ENCODE measurements at places on chromosomes 5 and 9.

DNA sequence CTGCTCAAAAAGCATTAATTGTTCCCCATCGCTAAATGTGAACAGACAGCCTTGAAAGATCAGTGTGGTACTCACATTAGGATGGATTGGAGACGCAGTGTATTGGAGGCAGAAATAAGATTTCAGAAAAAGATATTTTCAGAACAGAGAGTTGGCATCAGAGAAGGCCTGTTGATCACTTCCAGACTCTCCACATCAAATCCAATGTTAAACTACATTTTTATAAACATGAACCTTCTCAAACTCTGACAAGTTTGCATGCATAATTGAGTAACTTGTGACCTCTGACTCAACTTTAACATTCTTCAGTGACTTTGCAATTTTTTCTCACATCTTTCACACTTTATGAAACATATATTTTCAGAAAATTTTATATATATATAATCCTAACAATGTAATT, 919.6 kb upstream of the SEMA6A start:
- no peak for DNase-seq

GRCh38 chr9:10172476-10172875, 440.3 kb downstream of the PTPRD start:
- DNase-seq: no peak

DNA sequence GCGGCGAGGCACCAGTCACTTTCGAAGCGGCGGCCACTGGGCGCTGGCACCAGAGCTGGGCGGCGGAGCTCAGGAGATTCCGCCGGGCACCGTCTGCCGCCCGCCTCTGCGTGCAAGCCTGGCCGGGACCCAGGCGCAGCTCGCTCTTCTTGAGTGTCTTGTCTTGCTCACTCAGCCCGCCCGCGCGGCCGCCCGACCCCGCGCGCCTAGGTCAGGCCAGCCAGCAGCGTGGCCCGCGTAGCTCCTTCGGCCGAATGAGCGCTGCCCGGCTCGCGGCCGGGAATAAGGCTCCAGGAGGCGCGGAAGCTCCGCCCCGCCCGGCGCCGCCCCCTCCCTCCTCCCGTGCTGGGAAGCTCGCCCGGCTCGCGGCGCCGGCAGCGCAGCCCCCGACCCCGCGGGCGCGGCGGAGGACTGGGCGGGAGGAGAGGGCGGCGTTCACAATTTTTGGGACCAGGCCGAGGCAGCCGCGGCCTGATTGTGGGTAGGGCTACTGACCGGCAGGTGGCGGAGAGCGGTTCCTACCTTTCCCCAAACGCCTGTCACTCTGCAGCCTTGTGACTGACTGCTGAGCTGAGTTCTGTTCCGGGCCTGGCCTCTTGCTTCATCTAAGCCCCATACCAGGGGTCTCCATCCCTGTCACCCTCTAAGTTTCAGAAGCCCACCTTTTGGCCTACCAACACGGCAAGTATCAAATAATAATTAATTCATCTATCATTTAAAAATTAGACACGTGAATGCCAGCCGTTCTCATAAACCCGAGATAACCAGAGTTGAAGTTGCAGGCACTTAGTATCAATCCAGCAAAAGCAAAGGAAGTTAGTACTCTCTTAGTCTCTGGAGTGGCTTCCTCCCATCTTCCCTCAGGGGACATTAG, at the start of gene HBEGF:
TSS of gene HBEGF (minus strand) at position 256 of the 874 bp plus-strand sequence. CDS start 275 bp downstream, outside the sequence.
- peak; percentile 89 for DNase-seq

DNA sequence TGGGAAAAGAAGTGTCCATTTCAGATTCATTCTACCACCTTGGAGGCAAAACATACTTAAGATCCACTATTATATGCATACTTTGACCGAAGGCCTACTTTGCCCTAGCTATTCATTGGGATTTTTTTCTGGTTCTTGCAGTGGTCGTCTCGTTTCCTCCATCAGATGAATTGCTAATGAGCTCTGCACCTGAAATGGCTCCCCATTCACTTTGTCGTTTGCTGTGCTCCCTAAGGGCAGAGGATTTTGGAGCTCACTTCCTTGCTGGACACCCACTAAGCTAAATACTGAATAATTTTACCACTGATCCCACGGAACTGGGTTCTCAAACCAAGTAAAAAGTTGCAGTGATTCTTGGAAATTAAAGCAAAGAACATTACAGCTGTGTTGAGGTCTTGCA, 1.9 kb downstream of the KDM3B start:
- DNase-seq: no peak

GRCh38 chr9:35862328-35862727, 7.9 kb downstream of the OR13J1 start:
- DNase-seq: no peak

- DNase-seq: no peak
Measured at GRCh38 chr9:125829743-125830142, 82.6 kb downstream of the PBX3 start.

GRCh38 chr5:153552886-153553285, 62.4 kb downstream of the GRIA1 start:
- no peak for DNase-seq

DNA sequence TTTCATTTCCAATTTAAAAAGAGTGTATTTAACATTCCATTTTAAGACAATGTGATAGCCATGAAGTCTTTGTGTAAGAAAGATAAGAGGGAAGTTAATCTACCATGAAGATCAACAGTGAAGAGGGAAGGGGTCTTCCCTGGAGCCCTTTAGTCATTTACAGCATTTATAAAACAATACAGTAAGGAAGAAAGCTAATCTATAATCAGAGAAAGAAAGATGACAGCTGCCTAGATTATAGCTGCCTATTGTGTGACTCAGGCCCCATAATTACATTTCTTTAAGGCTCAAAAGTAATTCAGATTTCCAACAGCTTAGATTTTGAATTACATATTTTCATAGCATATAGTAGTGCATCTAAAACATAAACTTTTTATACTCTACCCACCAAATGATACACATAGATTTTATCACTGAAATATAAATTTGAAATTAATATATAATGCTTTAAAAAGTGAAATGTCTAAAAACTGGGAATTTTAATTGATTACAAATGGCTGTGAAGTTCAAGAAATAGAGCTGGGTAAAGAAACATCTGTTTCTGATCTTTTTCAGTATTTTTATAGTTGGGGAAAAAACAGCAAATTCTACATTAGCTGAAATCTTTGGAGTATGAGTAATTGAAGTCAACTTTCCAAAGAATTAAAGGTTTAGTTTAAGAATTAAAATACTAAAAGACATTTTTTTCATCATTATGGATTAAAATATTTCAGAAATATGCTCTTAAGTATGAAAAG, 89.6 kb downstream of the RIC1 start:
- no peak for DNase-seq

DNA sequence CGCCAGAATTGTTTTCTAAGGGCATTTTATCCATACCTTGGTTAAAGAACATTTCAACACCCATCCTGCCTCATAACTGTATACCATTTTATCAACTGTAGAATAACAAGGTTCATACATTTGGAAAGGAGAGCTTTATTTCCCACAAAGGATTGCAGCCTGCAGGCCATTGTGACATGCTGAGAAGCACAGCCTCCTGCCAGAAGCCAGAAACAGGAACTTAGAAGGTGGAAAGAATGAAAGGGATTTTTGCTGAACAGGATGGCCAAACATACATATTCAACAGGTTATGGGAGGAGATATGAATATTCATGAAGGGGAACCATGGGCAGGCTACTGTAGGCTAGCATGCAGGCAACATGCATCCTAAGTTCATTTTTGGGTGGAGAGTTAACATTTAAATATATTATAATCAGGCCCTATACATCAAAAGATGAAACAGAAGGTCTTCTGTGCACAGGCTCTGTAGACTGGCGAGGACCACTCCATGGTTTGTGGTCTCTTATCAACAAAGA, 59.9 kb upstream of the DIRAS2 start:
- no peak for DNase-seq

GRCh38 chr5:170701334-170701733, 82.2 kb upstream of the GABRP start:
- DNase-seq: no peak

DNA sequence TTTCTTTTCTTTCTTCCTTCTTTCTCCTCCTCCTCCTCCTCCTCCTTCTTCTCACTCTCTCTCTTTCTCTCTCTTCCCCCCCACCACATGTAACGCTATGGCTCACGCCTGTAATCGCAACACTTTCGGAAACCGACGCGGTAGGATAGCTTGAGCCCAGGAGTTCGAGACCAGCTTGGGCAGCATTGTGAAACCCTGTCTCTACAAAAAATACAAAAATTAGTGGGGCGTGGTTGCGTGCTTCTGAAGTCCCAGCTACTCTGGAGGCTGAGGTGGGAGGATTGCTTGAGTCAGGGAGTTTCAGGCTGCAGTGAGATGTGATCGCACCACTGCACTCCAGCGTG, 736 bp upstream of the GLDC start:
- DNase-seq: no peak

DNA sequence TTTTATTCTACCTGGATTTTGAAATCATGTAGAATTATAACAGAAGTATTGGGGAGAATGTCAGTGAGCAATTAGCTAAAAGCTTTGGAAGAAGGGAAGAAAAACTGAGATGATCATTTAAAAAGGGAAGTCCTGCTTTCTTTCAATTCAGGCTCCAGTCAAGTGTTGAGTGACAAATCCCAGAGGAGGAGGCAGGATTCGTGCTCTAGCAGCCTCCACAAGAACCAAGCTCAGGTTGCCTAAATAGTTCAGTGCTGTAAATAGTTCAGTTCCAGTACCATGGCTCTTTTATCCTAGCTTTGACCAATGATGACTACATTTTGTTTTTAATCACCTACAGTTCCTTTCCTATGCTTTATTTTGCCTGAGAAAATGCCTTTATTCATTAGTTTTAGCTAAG, 204.9 kb upstream of the NREP start:
- DNase-seq: no peak

- no peak for DNase-seq
Measured at GRCh38 chr5:112440031-112440430, 21.0 kb upstream of the EPB41L4A start.

DNA sequence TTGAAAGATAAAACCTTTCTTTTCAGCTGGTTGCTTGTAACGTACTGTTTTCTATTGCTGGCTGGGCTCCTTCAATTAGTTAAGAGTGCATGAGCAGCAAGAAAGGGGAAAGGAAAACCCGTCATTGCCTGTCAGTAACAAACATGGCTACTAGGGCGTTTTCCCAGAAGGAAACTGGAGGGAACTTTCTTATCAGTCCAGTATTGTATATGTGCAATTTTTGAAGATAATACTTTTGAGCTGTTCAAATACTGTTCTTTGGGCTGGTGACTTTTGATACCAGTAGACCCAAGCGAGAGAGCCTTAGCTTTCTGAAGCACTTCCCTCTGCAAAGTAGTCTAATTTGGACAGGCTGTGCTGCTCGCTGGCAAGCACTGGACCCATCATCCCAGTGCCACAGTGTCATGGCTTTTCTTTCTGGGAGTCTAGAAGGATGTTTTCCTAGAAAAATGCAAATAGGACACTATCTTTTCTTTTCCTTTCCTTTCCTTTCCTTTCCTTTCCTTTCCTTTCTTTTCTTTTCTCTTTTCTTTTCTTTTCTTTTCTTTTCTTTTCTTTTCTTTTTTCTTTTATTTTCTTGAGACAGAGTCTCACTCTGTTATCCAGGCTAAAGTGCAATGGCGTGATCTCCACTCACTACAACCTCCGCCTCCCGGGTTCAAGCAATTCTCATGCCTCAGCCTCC, 149.9 kb upstream of the SMIM23 start:
- DNase-seq: no peak

DNA sequence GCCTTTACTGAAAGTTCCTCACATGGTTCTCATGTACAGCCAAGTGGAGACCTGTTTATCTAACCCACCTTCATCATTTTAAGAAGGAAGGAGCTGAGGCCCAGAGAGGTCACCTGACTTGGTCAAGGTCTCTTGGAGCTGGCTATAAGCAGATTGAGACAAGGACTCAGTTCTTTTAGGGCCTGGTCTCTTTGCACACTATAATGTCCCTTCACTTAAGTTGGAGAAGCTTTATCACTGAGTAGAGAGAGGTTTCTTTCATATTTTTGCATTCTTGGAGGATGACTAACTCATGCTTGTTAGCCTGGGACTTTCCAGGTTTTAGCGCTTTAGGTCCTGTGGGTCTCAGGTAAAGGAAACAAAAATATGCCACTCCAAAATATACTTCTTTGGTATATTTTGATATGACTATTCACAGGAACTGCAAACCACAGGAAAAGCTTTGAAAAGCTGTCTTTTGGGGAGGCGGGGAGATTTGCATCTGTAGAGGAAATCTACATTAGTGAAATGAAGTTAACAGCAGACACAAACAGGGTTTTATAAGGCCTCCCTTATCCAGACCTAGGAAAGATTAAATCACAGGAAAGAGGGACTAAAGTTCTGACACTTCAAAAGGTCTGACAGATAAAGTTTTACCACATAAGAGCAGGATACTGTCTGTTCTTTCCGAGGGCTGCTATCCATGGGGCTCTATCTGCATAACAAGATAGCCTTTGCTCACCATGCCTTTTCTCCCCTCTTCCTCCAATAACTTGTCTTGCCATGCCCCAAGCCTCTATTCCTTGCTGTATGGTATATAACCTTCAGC, 95.8 kb upstream of the ANKRD55 start:
- no peak for DNase-seq

- no peak for DNase-seq
Measured at GRCh38 chr9:24436761-24437160, 108.9 kb downstream of the IZUMO3 start.

GRCh38 chr5:41754857-41755256, 115.4 kb downstream of the OXCT1 start:
- DNase-seq: no peak

DNA sequence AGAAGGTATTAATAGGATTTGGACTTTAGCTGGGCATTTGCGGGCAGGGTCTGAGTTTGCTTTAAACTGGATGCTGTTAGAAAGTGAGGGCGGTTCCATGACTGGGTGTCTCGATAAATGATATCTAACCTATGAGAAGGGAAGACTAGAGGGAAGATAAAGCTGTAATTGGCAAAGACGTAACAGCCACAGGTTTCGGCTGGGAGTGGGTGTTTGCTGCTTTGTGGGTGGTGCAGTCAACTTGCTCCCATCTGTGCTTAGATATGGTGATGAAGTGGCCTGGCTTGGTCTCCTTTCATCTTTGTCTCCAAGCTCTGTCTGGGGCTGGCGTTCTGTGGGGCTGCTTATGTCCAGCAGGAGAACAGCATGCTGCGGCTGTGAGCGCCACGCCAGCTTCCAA, 23.3 kb downstream of the OR2V1 start:
- DNase-seq: no peak

DNA sequence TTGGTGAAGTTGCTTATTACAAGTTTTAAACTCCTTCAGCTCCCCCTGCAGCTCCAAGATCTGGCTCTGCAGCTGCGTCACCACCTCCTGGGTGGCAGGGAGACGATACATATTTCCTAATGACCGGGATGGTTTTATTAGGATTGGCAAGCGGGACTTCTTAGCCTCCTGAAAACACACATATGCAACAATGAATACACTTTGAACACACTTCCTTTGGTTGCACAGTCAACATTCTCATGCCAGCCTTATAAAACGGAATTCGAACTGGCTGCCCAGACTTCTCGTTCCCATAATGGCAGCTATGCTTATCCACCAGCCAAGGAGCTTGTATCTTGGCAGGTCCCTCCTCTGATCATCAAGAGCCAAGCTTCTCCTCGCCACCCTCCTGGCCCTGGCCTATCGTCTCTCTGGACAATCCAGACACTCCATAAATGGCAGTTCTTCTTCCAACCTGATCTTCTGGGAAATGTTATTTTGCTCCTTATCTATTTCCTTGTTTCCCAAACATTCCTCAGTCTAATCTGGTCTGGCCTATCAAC, 131.9 kb downstream of the CDK5RAP2 start:
- DNase-seq: no peak

GRCh38 chr5:128470663-128471062, 67.4 kb downstream of the FBN2 start:
- DNase-seq: no peak

GRCh38 chr5:73485715-73486114, 12.5 kb upstream of the BTF3 start:
- no peak for DNase-seq

GRCh38 chr9:133099726-133100505, 21.1 kb downstream of the RALGDS start:
- no peak for DNase-seq

GRCh38 chr5:181255276-181255675, 5.7 kb downstream of the TRIM52 start:
- no peak for DNase-seq
